HCT116 (cell line): ENCODE measurements at places on chromosomes 11 and 22. TPM values are rescaled to one million over a fixed set of nuclear protein-coding genes. Genes with fewer than 3 reads are reported as not detected.

GRCh38 chr11:117314840-117315239, 1.2 kb downstream of the BACE1 start:
- no peaks in the 10 kb centered on the region for H3K36me3 ChIP-seq
- peaks cover 16% of the 10 kb centered on the region for H3K4me1 ChIP-seq
- H3K27me3 ChIP-seq, result no peaks in the 10 kb centered on the region
- H3K27ac ChIP-seq, result no peak overlapping the region
- peak overlapping the region; percentile 65 for H3K4me3 ChIP-seq

The OR8D4 gene
- total RNA-seq, result not detected

- H3K4me1 ChIP-seq, result no peaks in the 10 kb centered on the region
- H3K4me3 ChIP-seq, result no peak overlapping the region
- no peaks in the 10 kb centered on the region for H3K27me3 ChIP-seq
- H3K36me3 ChIP-seq, result no peaks in the 10 kb centered on the region
- DNase-seq, result no peak
- H3K27ac ChIP-seq, result no peak overlapping the region
Observed at GRCh38 chr11:92979176-92979575, 9.7 kb downstream of the MTNR1B start.

The ZPR1 gene
- total RNA-seq, result 56.3 TPM

The INPPL1 gene
- 132 TPM for total RNA-seq

- no peak for DNase-seq
- no peaks in the 10 kb centered on the region for H3K27me3 ChIP-seq
- no peaks in the 10 kb centered on the region for H3K4me1 ChIP-seq
- H3K4me3 ChIP-seq, result no peak within 1 kb of the TSS
Observed at GRCh38 chr11:26993965-26994457, at the start of gene FIBIN. Gene FIBIN, plus strand, starts transcription at chr11:26994112. Its CDS starts 415 bp downstream, at chr11:26994527.

The VSIG10L2 gene
- not detected for total RNA-seq

The C11orf86 gene
- total RNA-seq, result 0.25 TPM

GRCh38 chr11:1125803-1126202, 31.9 kb upstream of the MUC5AC start:
- no peak overlapping the region for H3K27ac ChIP-seq
- H3K36me3 ChIP-seq, result no peaks in the 10 kb centered on the region
- no peak for DNase-seq
- H3K4me1 ChIP-seq, result no peaks in the 10 kb centered on the region
- no peak overlapping the region for H3K4me3 ChIP-seq

GRCh38 chr11:64298966-64299846, 952 bp upstream of the CATSPERZ start:
- no peaks in the 10 kb centered on the region for H3K36me3 ChIP-seq
- H3K4me1 ChIP-seq, result peaks cover 40% of the 10 kb centered on the region
- H3K4me3 ChIP-seq, result no peak overlapping the region
- DNase-seq, result no peak
- no peak overlapping the region for H3K27ac ChIP-seq

- H3K36me3 ChIP-seq, result no peaks in the 10 kb centered on the region
- no peak overlapping the region for H3K27ac ChIP-seq
- H3K4me1 ChIP-seq, result peaks cover 27% of the 10 kb centered on the region
- H3K4me3 ChIP-seq, result no peak overlapping the region
- peak; percentile 48 for DNase-seq
- H3K27me3 ChIP-seq, result no peaks in the 10 kb centered on the region
Observed at GRCh38 chr11:59865031-59865430, 1.3 kb downstream of the TCN1 start.

- no peaks in the 10 kb centered on the region for H3K27me3 ChIP-seq
- no peaks in the 10 kb centered on the region for H3K36me3 ChIP-seq
- no peak for DNase-seq
- no peak overlapping the region for H3K4me3 ChIP-seq
- H3K4me1 ChIP-seq, result peaks cover 7% of the 10 kb centered on the region; the same call in 1 of the 2 replicates
Observed at GRCh38 chr11:108733479-108734116, 68.7 kb downstream of the DDX10 start.

DNA sequence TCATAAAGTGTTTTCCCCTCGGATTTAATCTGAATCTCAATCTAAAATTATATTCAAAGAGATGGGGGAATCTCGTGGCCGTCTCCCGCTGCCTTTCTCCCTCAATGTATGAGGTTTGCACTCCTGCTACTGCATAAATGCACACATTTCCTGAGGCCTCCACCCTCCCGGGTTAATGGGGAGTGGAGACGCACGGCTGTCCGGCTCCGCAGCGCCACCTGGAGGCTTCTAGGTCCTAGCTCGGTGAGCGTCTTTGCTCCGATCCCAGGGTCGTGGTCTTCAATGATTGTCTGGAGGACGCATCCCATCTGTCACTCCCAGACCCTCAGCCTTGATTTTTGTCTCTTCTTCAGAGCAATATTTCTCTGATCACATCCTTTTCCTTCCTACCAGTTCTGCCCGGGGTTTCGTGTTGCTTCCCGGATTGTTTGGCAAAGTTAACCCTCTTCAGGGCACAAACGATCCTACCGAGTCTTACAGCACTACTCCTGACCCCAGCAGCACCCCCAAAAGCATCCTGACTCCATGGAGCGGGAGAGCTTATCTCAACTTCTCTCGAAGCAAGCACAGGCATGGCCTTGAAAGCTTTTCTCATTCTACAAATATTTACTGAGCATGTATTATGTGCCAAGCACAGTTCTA, at the start of gene LMO1:
LMO1 (minus strand) TSS at position 110 of the 642 bp plus-strand sequence. CDS start 516 bp downstream, outside the sequence.
- DNase-seq, result peak; percentile 44
- no peaks in the 10 kb centered on the region for H3K36me3 ChIP-seq

DNA sequence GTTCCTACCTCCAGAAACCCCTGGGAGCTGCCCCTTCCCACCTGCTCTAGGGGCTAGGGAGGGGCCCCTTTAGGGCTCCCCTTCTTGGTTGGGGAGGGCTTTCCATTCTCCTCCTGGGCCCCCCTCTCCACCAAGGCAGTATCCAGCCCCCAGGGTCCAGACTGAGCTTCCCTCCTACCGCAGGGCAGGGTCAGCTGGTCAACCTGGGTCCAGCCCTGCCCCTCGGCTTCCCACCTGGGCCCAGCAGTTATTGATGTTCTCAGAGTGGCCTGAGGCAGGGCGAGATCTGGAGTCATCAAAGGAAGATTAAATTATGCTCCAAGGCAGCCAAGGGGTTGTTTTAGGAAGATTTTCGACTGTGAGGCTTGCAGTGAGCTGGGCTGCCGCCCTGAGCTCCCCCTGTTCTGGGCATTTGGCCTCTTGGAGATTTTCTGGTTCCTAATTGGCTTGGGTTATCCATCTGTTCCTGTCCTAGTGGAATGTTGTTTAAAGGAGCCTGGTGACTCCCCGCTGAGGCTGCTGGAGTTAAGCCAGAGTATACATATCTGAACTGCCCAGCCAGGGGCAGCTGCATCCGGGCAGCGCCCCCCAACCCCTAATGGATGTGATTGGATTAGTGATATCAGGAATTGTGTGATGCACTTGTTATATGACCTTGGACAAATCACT, 1.8 kb upstream of the SLC22A8 start:
- peaks cover 13% of the 10 kb centered on the region for H3K4me1 ChIP-seq
- H3K27me3 ChIP-seq, result no peaks in the 10 kb centered on the region
- no peak overlapping the region; the same call in 1 of the 2 replicates for H3K27ac ChIP-seq
- DNase-seq, result no peak

GRCh38 chr11:58046231-58046630, 15.5 kb downstream of the OR6Q1 start:
- no peaks in the 10 kb centered on the region for H3K36me3 ChIP-seq
- H3K27me3 ChIP-seq, result 0 out of 2 replicates have a peak, but pooled peaks cover 12% of the 10 kb centered on the region
- no peak overlapping the region for H3K4me3 ChIP-seq
- H3K27ac ChIP-seq, result no peak overlapping the region

DNA sequence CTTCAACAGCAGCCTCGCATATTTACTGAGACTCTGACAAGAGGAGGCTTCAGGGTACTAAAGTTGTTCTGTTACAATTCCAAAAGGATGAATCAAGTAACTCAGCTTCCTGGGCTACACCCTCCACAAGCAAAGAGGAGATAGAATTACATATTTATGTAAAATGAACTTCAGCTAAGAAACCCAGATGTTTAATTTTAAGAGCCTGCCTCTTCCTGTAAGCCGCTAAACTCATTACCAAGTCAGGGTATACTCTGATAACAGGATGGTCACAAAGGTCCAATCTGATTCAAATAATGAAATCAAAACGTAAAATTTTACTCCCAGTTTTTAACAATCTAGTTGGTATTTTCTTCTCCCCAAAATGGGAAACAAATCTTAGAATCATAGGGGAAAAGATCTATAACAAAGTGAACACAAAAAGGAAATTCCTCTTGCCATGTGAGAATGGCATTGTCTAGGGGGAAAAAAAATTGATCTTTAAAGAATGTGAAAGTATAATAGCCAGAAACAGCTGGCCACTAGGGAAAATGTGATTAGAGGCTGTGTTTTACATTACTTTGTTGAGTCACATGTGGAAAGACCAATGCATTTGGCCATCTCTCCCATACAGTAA, 30.9 kb downstream of the CHEK2 start:
- H3K4me3 ChIP-seq, result no peak overlapping the region
- no peaks in the 10 kb centered on the region for H3K27me3 ChIP-seq
- DNase-seq, result no peak
- peaks cover 12% of the 10 kb centered on the region for H3K36me3 ChIP-seq
- H3K4me1 ChIP-seq, result no peaks in the 10 kb centered on the region; the same call in 1 of the 2 replicates
- H3K27ac ChIP-seq, result no peak overlapping the region

The APOBEC3H gene
- 1.8 TPM for total RNA-seq

GRCh38 chr11:69638941-69639681, 1.8 kb upstream of the CCND1 start:
- H3K4me1 ChIP-seq, result peaks cover 17% of the 10 kb centered on the region
- H3K4me3 ChIP-seq, result peak overlapping the region; percentile 96
- H3K27ac ChIP-seq, result peak overlapping the region; percentile 96
- no peaks in the 10 kb centered on the region for H3K27me3 ChIP-seq

GRCh38 chr11:62401811-62402210, 17.0 kb upstream of the SCGB1A1 start:
- DNase-seq, result no peak
- H3K27me3 ChIP-seq, result no peaks in the 10 kb centered on the region
- H3K4me3 ChIP-seq, result no peak overlapping the region
- H3K27ac ChIP-seq, result no peak overlapping the region
- no peaks in the 10 kb centered on the region for H3K4me1 ChIP-seq

DNA sequence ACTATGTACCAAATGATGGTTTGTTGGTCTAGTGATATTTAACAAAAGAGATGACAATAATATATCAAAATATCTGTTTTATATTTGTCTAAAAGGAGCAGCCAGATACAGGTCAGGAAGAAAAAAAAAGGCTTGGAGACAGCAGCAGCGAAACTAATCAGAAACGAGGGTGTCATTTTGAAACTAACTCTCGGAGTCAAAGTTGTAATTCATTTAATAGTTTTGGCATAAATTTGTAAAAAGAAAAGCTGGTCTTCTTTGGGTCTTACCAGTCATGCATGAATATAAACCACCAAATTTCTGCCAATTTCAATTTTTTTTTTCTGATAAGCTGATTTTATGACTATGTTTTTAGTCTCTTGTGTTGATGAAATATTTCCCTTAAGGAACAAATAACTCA, 25.5 kb downstream of the NPAT start:
- no peak overlapping the region for H3K4me3 ChIP-seq
- no peak overlapping the region for H3K27ac ChIP-seq
- H3K4me1 ChIP-seq, result peaks cover 10% of the 10 kb centered on the region; the same call in 1 of the 2 replicates

The CHRNA10 gene
- 3.0 TPM for total RNA-seq

DNA sequence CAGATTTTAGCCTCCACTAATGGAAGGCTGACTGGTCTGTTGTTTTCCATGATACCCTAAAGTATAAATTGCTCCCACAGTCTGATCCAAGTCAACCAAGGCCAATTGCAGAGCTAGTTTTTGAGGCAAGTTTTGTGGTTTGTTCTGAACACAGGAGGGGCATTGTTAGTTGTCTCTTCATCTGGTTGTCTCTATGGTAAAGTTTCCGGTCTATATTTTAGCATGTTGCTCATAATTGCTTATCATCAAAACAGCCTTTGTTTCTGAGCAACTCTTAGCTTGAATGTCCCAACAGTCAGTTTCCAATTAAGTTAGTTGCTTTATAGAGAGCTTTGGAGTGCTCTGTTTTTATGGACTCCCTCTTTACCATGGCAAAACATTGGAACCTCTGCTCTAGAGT, 217.6 kb upstream of the CARD18 start:
- no peaks in the 10 kb centered on the region for H3K36me3 ChIP-seq
- no peaks in the 10 kb centered on the region for H3K4me1 ChIP-seq
- H3K4me3 ChIP-seq, result no peak overlapping the region
- no peak for DNase-seq
- no peaks in the 10 kb centered on the region for H3K27me3 ChIP-seq

The GGTLC2 gene
- not detected for total RNA-seq

- H3K4me1 ChIP-seq, result peaks cover 70% of the 10 kb centered on the region
- no peak for DNase-seq
- H3K36me3 ChIP-seq, result no peaks in the 10 kb centered on the region
- peak overlapping the region; percentile 36 for H3K4me3 ChIP-seq
Observed at GRCh38 chr11:62552485-62553079, 6.0 kb upstream of the AHNAK start.

DNA sequence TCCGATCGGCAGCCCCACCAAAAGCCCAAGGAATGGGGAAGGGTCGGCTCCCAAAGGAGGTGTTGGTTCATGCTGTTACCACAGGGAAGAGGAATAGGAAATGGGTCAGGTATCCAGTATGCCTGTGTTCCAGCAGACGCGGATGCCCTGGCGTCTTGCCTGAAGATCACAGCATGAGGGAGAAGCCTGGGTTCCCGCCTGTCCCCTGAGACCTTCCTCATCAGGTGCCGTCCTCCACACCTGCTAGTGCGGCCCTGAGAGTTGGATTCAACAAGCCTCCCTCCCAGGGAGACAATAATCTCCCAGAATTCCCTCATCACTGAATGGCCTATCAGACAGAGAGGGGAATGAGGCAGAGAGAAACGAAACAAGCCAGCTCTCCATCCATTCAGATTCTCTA, 92.2 kb downstream of the SPATA19 start:
- no peak overlapping the region for H3K4me3 ChIP-seq
- DNase-seq, result no peak
- no peak overlapping the region for H3K27ac ChIP-seq
- no peaks in the 10 kb centered on the region for H3K36me3 ChIP-seq

GRCh38 chr22:22182990-22183264, 61.7 kb upstream of the VPREB1 start:
- peaks cover 59% of the 10 kb centered on the region for H3K27me3 ChIP-seq
- DNase-seq, result no peak
- no peak overlapping the region for H3K4me3 ChIP-seq

The CPT1A gene
- total RNA-seq, result 54.4 TPM

DNA sequence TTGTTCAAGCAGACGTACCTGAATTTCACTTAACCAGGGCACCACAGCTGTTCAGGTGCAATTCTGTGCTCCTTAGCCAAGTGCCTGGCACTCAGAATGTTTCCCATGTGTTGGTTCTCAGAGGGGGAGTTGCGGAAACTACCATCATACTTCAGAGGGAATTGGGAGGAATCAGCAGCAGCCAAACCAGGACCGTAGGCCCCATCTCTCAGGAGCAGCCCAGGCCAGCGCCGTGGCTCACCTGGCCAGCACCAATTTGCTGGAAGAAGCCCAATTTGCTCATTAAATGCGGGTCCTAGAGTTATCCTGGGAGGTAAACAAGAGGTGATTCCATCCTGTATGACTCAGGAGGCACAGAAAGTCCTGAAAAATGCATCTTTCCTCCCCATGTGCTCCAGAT, 435.4 kb downstream of the BRD1 start:
- no peak overlapping the region for H3K4me3 ChIP-seq
- DNase-seq, result no peak
- H3K27me3 ChIP-seq, result no peaks in the 10 kb centered on the region
- no peaks in the 10 kb centered on the region for H3K36me3 ChIP-seq
- H3K4me1 ChIP-seq, result no peaks in the 10 kb centered on the region
- no peak overlapping the region for H3K27ac ChIP-seq

The USP2 gene
- 5.0 TPM for total RNA-seq

The HTR3A gene
- total RNA-seq, result 0.12 TPM

The TIMP3 gene
- total RNA-seq, result 2.2 TPM

GRCh38 chr11:94866231-94866822, 98.2 kb downstream of the AMOTL1 start:
- H3K4me3 ChIP-seq, result no peak overlapping the region
- H3K27ac ChIP-seq, result no peak overlapping the region
- H3K27me3 ChIP-seq, result no peaks in the 10 kb centered on the region
- H3K4me1 ChIP-seq, result no peaks in the 10 kb centered on the region
- DNase-seq, result no peak
- H3K36me3 ChIP-seq, result no peaks in the 10 kb centered on the region
